ENCODE measurements at places on chromosomes 3 and 15. TPM values are rescaled to one million over a fixed set of nuclear protein-coding genes. Genes with fewer than 3 reads are reported as not detected.

Gene LRRC34
- total RNA-seq: not detected

Gene ARHGAP31
- total RNA-seq: 2.0 TPM

Gene CLSTN2
- 0.06 TPM for total RNA-seq

Gene HRG
- not detected for total RNA-seq

Gene TRPM1
- not detected for total RNA-seq

Gene POTEB2
- total RNA-seq: not detected

Gene TNFSF10
- 0.10 TPM for total RNA-seq

Gene DPPA2
- total RNA-seq: not detected

Gene IQCH
- 3.0 TPM for total RNA-seq

Gene DZIP1L
- total RNA-seq: 6.8 TPM

Gene STXBP5L
- total RNA-seq: not detected

Gene IFT57
- total RNA-seq: 43.6 TPM

Gene PLSCR2
- total RNA-seq: not detected

Gene HTR3E
- total RNA-seq: not detected

Gene SPSB4
- total RNA-seq: 0.13 TPM

Gene TEX9
- 4.1 TPM for total RNA-seq

Gene EFCAB12
- total RNA-seq: 0.40 TPM

Gene THSD4
- total RNA-seq: 23.4 TPM

Gene FBN1
- total RNA-seq: 9.3 TPM

Gene GP5
- not detected for total RNA-seq

Gene SLC24A5
- total RNA-seq: not detected

Gene LXN
- 81.7 TPM for total RNA-seq

Gene GPR176
- 11.4 TPM for total RNA-seq

Gene AQP9
- not detected for total RNA-seq

Gene SPINT1
- total RNA-seq: 0.85 TPM

Gene FMN1
- total RNA-seq: 0.36 TPM

Gene FETUB
- 0.12 TPM for total RNA-seq

Gene GRIP2
- total RNA-seq: 1.7 TPM

Gene STRA6
- 62.5 TPM for total RNA-seq

Data from A549 treated with DMSO at 1 μM for 4 hours (cell line).